Stimulated activated CD4-positive, alpha-beta T cell treated with anti-CD3 and anti-CD28 coated beads, TNF-alpha, amount 100 ng/mL, for 24 hours (primary cell): ENCODE measurements at places on chromosomes 16 and 17.

DNA sequence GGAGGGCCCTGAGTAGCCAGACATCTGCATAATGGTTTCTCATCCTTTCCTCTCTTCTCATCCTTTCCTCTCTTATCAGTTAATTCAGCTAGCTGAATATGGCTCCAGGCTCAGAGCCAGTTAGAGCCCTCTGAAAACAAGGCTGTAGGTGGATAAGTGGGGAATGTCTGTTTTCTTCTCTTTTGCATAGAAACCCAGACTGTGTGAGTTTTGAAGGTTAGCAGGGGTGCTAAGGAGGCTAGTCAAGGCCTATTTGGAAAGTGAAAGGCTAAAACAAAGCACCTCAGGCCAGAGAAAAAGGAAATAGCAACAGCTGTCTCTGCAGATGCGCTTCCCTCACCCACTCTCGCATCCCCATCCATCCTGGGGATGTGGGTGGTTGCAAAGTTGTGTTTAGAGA lies 420.9 kb downstream of the SHISA9 start:
- DNase-seq, result no peak

DNA sequence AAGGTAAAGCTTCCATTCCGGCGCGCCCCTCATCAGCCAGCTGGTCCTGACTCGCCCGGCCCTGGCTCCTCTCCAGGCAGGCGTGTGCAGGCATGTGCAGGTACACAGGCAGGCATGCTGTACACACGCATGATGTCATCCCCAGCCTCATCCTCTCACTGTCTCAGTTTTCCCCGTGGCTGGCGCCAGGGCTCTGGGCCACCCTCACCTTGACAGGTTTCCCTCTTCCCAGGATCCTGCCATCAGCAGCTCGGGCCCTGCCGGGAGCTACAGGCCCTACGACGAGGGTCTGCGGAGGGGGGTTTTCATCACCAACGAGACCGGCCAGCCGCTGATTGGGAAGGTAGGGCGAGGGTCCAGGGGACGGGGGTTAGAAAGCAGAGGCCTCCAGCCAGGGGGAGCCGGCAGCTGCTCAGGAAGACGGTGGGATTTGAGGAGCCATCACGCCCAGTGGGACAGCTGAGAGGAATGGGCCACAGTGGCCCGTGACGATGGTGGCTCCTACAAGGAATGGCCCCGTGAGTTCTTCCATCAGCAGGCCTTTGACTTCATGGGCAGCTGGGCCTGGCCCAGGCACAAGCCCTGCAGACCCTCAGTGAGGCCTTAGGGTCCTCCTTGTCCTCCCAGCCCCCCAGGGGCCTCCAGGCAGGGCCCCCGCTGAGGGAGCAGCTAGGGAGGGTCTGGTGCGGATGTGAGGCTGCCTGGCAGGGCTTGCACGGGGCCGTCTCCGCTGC lies 8.5 kb downstream of the GAA start:
- no peak for DNase-seq

DNA sequence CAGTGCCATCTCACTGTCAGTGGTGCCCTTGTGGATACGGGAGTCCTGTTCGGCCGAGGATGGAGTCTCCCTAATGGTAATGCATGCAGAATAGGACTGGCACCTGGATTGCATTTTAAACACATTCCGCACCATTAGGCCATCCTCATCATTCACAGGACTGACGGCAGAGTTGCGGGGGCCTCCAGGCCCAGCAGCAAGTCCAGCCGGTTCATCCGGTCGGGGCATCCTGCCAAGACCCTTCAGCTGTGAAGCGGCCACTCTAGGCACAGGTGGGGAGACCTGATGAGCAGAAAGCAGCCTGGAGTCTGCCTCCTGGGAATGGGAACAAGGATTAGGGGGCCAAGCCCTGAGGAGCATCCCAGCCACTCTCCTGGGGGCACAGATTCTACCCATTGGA lies 90.3 kb upstream of the XYLT1 start:
- no peak for DNase-seq

GRCh38 chr17:80936218-80936617 lies 55.4 kb upstream of the CHMP6 start:
- no peak for DNase-seq
